ENCODE measurements at places on chromosomes 3 and 15.

GRCh38 chr3:114649331-114649730 lies 355.5 kb downstream of the TIGIT start:
- DNase-seq: no peak

GRCh38 chr3:194720048-194720447 lies 34.4 kb downstream of the FAM43A start:
- DNase-seq: no peak

DNA sequence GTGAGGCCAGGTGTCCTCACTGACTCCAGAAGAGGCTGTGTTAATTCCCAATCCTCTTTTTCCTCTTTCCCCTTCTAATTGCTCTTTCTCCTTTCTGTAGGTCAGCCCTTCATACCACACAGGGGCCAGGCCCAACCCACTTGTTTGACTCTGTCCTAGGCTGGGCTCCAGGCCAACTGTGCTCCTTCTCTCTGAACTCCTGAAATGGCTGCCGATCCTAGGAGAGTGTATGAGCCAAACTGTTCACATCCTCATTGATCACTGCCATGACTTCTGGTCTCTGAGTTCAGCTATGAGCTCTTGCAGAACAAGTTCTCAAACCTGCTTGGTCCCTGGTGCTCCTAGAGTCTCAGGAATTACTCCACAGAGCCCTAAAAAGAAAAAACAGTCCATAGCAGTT lies 145.1 kb downstream of the VGLL4 start:
- no peak for DNase-seq

DNA sequence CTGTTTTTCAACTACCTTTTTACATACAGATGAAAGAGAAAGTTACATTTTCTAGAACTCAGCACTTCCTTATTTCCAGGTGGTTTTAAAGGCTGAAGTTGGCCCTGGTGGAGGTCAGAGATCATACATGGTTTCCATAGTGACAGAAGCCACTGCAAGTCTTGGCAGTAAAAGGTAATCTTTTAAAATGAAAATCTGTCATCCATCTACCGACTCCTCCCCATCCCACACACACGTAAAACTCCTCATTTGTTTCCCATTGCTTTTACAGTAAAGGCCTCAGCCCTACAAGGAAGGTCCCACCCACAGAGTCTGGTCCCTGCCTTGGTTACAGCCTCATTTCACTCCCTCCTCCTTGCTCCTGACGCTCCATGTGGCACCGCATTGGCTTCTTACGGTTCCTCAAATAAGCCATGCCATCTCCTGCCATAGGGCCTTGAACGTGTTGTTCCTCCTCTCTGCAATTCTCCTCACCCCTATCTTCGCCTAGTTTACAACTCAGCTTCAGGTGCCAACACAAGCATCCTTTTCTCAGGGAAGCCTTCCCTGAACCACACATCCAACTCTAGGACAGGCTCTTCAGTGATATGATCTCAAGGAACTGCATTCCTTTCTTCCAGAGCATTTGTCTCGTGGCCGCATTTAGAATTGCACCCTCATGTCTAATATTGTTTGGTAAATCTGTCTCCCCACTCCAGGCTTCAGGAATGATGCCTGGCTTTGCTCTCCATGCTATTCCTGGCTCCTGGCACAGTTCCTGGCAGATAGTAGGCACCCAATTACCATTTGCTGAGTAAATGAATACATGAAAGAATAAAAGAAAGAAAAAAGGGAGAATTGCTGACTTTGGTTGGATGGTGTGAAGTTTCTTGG lies 2.6 kb downstream of the CYP19A1 start:
- DNase-seq: no peak

DNA sequence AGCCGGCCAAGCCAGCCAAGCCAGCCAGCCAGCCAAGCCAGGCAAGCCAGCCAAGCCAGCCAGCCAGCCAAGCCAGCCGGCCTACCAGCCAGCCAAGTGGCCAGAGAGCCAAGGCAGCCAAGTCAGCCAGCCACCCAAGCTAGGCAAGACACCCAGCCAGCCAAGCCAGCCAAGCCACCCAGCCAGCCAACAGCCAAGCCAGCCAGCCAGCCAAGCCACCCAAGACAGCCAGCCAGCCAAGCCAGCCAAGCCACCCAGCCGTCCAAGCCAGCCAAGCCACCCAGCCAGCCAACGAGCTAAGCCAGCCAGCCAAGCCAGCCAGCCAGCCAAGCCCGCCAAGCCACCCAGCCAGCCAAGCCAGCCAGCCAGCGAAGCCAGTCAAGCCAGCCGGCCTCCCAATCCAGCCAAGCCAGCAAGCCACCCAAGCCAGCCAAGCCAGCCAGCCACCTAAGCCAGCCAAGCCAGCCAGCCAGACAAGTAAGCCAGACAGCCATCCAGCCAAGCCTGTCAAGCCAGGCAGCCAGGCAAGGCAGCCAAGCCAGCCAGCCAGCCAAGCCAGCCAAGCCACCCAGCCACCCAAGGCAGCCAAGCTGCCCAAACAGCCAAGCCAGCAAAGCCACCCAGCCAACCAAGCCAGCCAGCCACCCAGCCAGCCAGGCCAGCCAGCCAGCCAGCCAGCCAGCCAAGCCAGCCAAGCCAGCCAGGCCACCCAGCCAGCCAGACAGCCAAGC lies 200.5 kb downstream of the GOLGA6L6 start:
- DNase-seq: peak; percentile 60

DNA sequence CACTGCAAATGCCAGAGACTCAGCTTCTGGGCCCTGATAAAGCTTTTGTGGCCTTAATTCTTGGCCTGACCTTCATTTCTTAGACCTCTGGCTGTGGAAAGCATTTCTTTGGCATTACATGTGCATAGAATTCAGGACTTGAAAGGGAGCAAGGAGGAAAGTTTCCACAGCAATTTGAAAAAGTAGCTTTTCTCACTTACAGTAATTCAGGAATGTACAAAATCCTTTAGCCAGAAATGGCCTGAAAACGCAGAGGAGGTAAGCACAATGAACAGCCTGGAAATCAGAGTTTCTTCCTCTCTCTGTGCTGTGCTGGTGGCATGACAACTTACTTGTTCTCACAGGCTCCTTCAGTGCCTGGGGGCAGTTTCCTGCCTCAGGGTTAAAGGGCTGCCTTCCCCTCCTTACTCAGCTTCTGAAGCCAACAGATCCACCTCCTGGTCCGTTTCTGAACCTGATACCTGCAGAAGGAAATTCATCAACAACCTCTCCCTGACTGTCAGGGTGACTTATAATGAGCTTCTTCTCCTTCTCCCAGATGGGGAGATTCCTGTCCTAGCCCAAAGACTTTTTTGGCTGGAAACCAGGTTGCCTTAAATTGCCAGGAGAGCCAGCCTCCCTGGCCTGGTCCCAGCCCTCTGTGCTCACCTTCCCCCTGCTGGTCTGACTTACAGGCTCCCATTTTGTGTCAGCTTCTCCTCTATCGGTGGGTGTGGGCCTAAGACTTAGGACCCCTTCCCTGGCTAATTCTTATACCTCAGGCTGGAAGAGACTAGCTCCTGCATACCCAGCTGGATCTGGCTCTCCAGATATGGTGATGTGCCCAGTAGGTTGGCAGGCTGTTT lies 102.3 kb downstream of the MYRIP start:
- no peak for DNase-seq

- DNase-seq: peak; percentile 25
These were observed 74.2 kb upstream of the SATB1 start for GRCh38 chr3:18499301-18499700.

- DNase-seq: no peak
These were observed 56.8 kb upstream of the KCNMB2 start for GRCh38 chr3:178479446-178479845.

- DNase-seq: no peak
These were observed 220.7 kb downstream of the CD47 start for GRCh38 chr3:107870096-107870495.

GRCh38 chr3:83002869-83003445 lies 1241.5 kb upstream of the GBE1 start:
- DNase-seq: no peak
